Kasumi-1 (cell line): ENCODE measurements at places on chromosomes 3 and 15.

DNA sequence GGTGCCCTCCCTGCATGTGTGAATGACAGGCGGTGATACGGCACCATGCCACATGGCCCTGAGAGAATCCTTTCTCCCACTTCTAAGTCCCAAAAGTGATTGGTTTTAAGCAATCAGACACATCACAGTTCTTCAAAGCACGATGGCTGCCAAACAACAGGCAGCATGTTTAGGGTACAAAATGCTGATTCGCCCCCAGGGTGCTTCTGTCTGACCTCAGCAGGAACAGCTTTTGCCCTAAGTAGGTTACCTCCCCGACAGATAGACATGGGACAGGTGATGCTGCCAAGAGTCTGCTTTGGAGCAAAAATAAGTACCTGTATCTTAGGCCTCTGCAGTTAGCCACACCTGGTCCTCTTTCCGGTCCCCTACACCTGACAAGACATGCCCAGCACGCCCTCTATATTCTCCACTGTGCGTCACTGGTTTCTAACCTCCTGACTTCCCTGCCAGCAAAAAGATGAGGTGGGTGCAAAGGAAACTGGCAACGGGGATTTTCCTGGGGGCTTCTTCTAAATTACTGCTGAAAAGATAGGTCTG is 549.8 kb downstream of the FOXP1 start:
- DNase-seq: no peak

DNA sequence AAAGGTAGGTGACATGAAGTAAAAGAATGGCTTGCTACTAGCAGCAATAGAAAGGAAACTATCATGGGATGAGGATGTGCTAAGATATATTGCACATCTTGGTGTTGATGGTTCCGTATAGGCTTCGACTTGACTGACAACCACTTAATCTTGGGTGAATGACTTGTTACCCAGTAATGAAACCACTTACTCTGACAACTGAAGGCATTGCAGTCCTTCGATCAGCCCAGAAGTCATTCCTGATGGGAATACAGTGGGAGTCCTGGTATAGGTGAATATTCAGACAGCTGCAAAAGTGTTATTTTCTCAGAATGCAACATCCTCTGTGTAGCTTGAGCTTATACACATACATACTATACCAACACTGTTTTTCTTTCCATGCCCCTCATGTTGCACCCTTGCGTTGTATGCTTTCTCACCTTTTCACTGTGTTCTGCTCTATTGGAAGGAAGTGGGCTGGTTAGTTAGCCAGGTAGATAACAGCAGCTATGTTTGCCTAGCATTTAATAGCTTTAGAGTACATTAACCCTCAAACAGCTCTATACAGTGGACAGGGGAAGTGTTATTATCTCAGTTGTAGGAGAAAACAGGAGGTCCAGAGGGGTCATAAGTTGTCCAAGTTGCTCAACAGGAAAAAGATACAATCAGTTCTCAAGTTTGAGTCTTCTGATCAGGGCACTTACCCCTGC is 376.5 kb downstream of the MFSD1 start:
- DNase-seq: no peak

GRCh38 chr3:135083756-135084155 is 288.7 kb downstream of the EPHB1 start:
- no peak for DNase-seq

- no peak for DNase-seq
Observed at GRCh38 chr3:113712129-113712528, 15.7 kb upstream of the USF3 start.

- peak; percentile 56 for DNase-seq
Observed at GRCh38 chr3:101259485-101260341, 60.7 kb downstream of the IMPG2 start.

DNA sequence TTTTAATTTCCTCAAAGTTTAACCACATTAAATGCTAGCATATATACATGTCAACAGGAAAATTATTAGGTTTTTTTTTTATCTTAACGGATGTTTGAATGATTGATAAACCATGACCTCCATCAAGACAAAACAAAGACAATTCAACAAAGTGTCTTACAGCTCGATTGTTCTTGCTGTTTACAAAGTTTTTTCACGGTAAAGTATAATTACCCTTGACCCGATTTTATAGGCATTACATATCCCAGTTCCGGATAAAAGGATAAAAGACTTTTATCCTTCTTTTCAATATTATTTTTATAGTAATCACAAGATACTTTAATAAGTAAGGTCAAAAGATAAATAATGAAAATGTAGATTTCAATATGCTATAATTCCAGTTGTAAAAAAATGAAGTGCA is 96.9 kb downstream of the RORA start:
- no peak for DNase-seq

DNA sequence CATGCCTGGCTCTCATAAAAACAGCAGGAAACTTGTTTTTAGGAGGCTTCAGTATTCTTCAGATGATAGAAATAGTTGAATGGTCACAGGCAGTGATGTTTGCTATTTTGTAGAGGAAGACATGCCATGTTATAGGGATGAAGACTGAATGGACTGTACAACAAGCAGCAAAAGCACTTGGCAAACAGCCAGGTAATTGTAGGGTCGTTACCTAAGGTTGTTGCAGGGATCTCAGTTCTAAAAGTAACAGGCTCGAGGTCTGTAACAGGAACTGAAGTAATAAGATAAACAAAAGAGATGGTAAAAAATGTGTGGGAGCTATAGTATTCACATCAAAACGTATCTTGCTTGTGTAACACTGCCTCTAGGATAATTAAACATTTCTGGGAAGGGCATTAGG is 116.3 kb downstream of the TFG start:
- DNase-seq: no peak

GRCh38 chr3:33149342-33149741 is 35.5 kb downstream of the CRTAP start:
- peak; percentile 63 for DNase-seq

GRCh38 chr15:41653760-41654159 is 6.4 kb upstream of the MGA start:
- peak; percentile 5 for DNase-seq

GRCh38 chr3:175746308-175746707 is 887.2 kb downstream of the NAALADL2 start:
- no peak for DNase-seq

GRCh38 chr3:183475016-183475763 is 46.8 kb upstream of the MCF2L2 start:
- peak; percentile 40 for DNase-seq

- DNase-seq: no peak
Observed at GRCh38 chr3:43748179-43748578, 57.4 kb downstream of the ABHD5 start.

GRCh38 chr3:98612996-98613517 is 19.6 kb upstream of the CPOX start:
- DNase-seq: no peak

DNA sequence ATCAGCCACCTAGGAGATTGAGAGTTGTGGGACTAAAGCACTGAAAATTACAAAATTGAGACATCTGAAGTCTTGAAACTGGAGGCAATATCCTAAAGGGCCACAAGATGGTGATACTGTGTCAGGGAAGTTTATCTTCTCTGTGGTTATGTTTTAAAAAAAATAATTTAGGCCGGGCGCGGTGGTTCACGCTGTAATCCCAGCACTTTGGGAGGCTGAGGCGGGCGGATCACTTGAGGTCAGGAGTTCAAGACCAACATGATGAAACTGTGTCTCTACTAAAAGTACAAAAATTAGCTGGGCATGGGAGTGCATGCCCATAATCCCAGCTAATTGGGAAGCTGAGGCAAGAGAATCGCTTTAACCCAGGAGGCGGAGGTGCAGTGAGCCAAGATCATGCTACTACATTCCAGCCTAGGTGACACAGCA is 17.9 kb upstream of the NIT2 start:
- peak; percentile 67 for DNase-seq

DNA sequence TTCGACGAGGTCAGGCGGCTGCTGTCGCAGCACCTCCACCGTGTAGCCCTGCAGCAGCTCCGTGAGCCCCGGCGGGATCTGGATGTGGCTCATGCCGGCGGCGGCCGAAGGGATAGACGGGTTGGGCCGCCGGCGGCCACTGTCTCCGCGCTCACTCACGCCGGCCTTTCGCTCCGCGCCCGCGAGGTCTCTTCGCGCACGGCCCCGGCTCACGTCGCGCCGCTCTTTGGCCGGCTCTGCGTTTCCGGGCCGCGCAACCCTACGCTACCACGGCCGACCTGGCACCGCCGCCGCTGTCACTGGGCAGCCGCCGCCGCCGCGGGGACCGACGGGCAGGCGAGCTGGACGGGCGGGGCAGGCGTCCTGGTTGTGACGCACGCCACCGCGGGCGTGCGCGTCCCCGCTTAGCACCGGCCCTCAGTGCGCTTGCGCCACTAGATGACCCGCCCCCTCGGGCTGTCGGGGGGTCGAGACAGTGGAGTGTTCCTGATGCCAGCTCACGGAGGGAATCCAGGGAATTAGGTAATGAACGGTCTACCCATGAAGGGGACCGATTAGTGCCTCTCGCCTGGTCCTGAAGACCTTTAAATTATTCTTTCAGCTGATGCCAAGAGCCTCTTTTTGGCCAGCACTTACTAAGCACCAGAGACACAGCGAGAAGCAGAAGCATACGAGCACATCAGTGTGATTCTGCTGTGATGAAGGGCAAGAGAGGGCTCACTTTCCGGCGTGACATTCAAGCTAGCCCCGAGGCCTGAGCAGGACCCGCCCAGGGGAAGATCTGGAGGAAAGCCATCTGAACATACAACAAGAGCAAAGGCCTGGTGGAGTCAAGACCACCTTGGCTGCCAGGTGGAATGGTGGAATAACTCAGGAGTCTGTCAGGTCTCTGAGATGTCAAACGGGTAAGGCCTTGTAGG is at the start of gene PRKAR2A:
Gene PRKAR2A, minus strand, starts transcription at position 371 of the 920 bp plus-strand sequence. Its CDS starts 278 bp downstream, at position 93.
- peak; percentile 75 for DNase-seq

DNA sequence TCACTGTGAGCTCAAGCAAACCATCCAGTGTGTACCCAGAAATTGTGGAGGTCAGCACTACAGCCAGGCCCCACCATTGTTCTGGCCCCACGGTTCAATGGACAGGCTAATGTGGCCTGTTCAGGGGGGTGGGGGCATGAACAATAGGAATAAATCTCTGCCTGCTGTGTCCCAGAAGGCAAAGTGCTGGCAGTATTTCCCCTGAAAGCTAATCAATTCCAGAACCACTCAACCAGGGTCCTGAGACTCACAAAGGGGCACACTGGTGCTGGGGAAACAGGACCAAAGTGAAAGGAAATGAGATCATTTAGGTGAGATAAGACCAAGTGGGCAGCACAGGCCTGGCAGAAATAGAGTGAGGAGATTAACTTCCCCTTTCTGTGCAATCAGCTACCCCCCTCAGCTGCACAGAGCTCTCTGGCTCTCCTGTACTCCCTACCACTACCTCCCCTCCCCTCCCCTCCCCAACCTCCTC is 11.5 kb downstream of the CRYGS start:
- peak; percentile 87 for DNase-seq

DNA sequence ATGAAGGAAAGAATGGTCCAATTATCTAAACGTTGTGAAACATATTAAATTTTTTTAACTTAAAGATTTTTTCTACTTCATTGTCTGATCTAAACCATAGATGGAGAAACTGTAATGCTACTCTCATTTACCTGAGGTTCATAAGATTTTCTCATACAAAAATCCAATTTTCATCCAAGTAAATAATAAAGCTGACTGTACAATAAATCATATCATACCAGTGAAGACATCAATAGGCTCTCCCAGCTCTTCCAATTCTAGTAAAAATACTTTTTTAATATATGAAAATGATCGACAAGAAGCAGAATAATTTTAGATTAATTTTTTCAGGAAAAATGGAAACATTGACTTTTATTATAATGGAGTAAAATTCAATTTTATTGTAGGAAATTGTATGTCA is 260.8 kb downstream of the GABRG3 start:
- DNase-seq: no peak

- DNase-seq: no peak
Observed at GRCh38 chr3:12671120-12671450, 7.2 kb upstream of the RAF1 start.

DNA sequence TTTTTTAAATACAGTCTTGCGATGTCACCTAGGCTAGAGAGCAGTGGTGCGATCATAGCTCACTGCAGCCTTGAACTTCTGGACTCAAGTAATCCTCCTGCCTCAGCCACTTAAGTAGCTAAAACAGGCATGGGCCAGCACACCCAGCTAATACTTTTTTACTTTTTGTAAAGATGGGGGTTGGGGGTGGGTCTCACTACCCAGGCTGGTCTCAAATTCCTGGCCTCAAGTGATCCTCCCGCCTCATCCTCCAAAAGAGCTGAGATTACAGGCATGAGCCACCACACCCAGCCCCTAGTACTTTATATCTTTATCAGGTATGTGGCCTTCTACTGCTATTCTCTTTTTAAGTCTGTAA is 8.3 kb downstream of the PEAK1 start:
- DNase-seq: no peak

DNA sequence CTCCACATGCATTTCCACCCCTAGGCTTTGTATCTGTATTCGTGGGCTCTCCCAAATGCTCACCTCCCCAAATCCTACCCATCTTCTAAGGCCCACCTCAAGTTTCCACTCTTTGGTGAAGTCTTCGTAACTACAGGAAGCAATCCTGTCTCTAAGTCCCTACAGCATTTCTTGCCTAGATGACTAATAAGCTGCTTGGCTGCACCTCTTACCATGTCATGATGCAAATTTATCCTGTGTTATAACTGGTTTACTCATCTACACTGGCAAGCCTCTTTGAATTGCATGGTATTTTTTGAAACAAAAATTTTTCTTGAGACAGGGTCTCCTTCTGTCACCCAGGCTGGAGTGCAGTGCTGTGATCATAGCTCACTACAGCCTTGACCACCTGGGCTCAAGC is 73.3 kb downstream of the SETMAR start:
- DNase-seq: no peak

- DNase-seq: no peak
Observed at GRCh38 chr3:112829046-112829445, 17.6 kb downstream of the CD200R1L start.

DNA sequence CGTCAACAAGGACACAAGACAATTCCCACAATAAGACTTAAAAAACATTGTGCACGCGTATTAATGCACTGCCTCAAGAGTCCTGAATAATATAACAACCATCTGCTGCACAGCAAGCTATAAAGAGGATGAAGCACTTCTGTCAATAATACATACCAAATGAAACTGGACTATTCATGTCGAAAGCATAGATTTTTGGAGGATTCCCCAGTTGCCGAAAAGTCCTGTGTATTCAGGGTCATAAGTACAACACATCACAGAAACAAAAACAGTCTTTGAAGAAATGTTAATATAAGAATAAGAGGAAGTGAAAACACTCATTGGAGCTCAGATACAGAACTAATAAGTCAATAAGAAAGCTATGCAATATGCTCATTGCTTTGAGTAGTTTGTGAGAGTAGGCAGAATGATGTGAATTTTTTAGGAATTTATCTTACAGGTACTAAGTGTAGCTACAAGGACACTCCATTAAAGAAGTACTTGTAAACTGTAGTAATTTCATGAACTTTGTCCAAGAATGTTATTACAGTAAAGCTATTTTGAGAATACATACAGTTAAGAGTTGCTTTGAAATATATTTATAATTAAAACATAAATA is 31.6 kb downstream of the CBLB start:
- DNase-seq: no peak

DNA sequence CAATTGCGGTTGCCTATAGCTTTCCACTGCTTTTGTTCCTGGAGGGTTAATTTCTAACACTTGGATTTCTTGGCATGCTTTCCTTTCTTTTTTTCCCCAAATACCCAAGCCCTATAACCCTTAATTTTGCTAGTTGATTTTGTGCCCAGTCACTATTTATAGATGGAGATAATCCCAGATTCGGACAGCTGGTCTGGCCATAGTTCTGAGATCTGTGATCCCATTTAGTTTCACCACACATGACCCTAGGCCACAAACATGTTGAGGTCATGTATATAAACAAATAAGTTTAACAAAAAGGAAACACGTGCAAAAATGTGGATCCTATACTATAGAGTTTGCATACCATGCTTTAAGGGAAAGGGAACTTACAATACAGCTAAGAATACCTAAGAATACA is 111.4 kb downstream of the ZMAT3 start:
- DNase-seq: no peak

- no peak for DNase-seq
Observed at GRCh38 chr3:17986348-17986816, 244.0 kb upstream of the TBC1D5 start.
